ENCODE measurements at places on chromosomes 5 and 9. TPM values are rescaled to one million over a fixed set of nuclear protein-coding genes. Genes with fewer than 3 reads are reported as not detected.

DNA sequence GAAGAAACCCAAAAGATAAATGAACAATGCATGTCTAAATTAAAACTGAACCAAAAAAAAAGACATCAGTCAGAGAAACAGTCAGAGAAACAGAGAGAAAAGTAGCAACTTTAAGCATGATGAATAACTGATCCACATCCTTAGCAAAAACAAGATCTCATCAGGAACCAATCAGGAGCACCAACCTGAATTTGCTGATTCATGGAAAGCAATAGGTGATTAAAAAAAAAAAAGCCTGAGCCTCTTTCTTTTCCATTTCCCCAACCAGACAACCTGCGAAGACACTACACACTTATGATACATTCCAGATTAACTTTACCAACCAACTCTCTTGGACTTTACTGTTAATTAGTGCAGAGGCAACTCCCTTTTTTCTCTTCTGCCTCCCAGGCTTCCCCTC lies 112.7 kb upstream of the TAS2R1 start:
- no peak for DNase-seq

DNA sequence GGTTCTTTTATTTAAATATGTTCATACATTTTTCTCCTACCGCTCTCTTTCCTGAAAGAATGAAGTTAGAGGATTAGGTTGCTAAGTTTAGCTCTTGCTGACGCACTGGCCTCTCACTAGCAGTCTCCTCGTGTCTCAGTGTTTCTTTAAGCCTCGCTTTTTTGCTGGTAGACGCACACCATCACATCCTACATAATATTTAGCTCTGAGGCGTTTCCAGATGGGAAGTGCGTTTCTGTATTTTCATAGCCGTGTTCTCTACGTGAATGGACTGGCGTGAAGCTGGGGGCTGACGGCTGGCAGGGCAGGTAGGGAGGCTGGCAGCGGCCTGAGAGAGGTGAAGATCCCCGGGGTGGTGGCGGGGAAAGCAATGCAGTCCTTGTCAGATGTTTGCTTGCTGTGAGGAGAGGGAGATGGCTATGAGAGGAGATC lies 79.2 kb upstream of the SPRY4 start:
- DNase-seq, result no peak

- DNase-seq, result no peak
Observed at GRCh38 chr5:67333171-67333570, 136.6 kb upstream of the CD180 start.

- DNase-seq, result peak; percentile 27
Observed at GRCh38 chr9:21856301-21857094, 54.1 kb downstream of the MTAP start.

DNA sequence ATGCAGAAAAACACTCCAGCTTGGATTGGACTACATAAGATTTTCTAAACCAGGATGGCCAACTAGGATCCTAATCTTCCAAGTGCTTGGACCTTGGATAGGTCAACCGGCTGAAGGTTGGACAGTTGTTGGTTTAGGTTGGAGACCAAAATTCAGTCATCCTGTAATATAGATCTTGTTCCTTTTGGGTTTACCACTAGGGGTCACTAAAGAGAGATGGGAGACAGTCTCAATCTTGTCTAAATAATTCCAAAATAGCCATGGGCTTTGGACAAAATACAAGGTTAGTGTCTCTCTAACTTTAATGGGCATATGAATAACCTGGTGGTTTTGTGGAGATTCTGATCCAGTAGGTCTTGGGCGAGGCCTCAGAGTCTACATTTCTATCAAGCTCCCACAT lies 148.7 kb upstream of the ERCC6L2 start:
- peak; percentile 56 for DNase-seq

GRCh38 chr5:110590187-110590586 lies 136.3 kb downstream of the TMEM232 start:
- DNase-seq, result peak; percentile 35

- DNase-seq, result peak; percentile 85
Observed at GRCh38 chr9:5509573-5509972, 758 bp upstream of the PDCD1LG2 start.

GRCh38 chr5:157917491-157917890 lies 58.5 kb upstream of the CLINT1 start:
- no peak for DNase-seq

DNA sequence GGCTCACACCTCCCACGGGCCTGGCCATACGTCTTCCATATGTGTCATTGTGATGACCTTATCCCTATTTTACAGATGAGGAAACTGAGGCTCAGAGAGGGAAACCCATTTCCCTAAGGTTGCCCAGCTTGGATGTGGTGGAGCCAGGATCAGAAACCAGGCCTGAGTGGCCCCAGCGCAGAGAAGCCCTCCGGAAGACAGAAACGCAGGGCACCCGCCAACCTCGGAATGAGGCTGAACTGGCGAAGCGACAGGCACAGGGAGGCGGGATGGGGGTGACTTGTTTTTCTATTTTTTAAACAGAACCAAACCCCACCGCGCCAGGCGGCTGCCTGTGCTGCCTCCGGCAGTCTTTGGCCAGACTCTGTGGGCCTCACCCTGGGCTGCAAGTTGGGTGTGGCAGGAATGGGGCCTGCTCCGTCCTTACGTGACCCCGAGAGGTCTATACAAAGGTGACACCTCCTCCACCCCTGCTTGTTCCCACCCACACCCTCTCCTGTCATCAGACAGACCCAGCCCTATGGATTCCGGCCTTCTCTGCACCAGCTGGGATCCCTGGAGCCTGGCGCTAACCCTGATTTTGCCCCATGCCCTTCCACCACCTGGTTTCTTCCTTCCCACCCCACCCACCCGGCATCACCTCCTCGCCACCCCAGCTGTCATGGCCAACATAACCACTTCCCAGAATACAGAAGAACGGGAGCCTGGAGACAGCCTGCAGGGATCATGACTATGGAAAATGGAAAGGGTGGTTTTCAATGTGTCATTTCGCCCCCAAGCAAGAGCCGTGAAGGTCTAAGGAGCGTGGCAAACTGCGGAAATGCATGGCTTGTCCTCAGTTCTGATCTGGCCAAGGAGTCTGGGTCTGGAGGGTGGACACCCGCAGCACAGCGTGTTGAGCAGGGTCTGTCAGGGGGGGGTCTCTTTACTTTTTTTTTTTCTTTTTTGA lies 23.6 kb downstream of the PLPP7 start:
- DNase-seq, result no peak

GRCh38 chr5:133336121-133336968 lies 276.0 kb downstream of the FSTL4 start:
- DNase-seq, result no peak

GRCh38 chr5:158756871-158757270 lies 342.8 kb downstream of the EBF1 start:
- no peak for DNase-seq

DNA sequence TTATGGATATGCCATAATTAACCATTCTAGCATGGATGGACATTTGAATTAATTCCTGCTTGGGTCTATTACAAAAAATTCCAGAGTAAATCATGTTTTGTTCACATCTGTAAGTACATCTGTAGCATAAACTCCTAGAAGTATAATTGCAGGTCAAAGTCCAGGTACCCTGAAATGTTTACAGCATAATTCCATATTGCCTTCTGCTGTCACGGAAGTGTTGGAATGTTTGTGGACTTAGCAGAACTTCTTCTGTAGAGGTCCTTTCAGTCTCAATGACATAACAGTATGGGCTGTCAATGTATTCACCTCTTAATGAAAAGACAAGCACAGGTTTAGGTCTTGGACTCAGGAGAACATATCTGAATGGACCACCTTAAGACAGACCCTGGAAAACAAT lies 1.8 kb downstream of the FAM240B start:
- no peak for DNase-seq

DNA sequence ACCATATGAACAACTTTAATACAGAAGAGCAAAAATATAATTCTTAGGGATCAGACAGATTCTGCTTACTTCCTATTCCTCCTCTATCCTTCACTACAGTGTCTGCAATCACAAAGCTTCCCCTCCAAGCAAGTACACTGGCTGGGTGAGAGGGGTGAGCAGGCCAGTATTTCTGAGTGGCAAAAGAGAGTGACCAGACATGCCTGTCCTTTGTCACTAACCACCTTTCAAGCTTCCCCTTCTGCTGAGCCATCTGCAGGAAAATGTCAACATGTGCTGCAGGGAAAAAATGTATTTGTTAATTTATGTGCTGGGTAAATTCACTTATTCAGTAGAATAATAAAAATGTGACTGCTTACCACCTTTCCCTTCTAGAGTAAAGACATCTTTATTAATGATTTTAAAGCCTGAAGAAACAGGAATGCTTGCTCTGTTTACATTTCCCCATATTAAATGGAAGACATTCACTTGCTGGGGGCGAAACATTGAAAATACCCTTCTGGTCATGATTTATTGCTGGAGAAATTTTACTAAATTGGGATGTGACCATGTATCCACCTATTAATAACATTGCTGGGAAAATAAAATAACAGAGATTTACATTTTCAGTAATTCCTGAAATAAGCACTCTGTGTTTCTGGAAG lies 84.9 kb downstream of the SPOCK1 start:
- no peak for DNase-seq

DNA sequence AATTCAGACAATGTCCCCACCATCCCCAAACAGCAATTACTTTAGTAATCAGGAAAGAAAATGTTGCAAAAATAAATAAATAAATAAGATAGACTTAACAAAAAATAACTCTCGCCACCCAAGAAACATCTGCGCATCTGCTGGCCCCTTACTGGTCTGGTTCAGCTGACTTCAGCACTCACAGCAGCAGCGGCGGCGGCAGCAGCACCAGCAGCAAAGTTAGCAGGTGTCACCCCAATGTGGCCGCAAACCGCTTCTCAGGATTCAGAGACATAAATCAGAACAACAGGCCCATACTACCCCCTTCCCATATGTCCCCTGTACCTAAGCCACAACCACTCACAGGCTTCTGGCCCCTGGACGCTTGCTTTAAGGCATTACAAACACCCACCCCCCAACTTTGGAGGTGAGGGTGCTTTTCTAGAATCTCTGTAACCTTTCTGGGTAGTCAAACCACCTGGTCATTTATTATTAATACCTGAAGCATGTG lies 593.0 kb downstream of the BNC2 start:
- DNase-seq, result no peak

GRCh38 chr5:154193283-154193682 lies 2.8 kb downstream of the GALNT10 start:
- DNase-seq, result no peak

DNA sequence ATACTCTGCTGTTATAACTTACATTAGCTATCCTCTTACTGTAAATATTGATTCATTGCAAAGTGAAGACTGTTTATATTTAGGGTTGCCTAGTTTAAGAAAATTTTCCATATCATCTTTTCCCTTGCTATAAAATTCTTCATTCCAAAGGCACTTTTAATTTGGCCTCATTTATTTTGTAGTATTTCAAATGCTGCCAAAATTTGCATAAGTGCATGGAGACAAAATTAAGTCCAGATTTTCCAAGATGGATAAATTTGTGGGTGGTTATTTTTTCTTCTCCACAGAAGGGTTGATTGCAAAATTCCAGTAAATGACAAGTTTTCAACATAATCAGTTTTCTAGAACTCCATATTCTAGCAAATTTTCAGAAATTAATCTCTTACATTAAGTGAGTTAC lies 141.5 kb upstream of the MTAP start:
- no peak for DNase-seq

GRCh38 chr5:91848453-91848852 lies 465.3 kb upstream of the ARRDC3 start:
- peak; percentile 78 for DNase-seq

DNA sequence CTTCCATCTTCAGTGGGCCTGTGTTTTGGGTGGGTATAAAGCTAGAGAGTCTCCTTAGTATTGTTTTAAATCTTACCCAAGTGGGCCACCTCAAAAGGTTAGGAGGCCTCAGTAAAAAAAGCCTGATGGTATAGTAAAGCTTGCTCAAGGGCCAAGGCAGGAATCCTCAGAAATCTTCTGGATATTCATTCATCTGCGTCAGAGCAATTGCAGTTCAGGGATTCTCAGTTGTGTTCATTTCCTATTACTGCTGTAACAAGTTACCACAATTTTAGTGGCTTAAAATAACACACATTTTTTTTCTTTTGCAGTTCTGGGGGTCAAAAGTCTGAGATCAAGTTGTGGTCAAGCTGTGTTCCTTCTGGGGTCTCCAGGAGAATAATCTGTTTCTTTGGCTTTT lies 985.5 kb downstream of the TLE4 start:
- no peak for DNase-seq

DNA sequence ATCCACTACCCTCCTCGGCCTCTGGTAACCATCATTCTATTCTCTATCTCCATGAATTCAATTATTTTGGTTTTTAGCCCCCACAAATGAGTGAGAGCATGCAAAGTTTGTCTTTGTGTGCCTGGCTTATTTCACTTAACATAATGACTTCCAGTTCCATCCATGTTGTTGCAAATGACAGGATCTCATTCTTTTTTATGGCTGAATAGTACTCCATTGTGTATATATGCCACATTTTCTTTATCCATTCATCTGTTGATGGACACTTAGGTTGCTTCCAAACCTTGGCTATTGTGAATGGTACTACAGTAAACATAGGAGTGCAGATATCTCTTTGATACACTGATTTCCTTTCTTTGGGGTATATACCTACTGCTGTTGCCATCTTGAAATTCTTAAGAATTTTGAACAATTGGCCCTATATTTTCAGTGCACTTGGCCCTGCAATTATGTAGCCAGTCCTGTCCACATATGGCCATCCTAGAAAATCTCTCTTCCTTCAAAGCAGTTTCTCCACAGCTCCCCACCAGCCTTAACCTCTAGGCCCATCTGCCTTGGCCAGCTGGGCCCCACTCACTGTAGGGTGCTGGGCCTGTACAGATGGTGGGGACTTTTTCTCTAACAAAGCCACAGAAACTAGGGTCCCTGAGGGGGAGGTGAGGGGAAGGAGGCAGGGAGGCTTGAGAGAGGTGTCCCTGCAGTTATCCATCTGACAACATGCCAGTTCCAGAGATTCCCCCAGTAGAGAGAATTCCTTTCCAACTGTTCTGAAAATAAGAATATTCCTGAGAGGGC lies 81.9 kb upstream of the LHFPL2 start:
- DNase-seq, result no peak

- no peak for DNase-seq
Observed at GRCh38 chr9:1938135-1938534, 77.0 kb upstream of the SMARCA2 start.

- DNase-seq, result peak; percentile 22
Observed at GRCh38 chr9:104970271-104970987, 42.5 kb upstream of the ABCA1 start.

- DNase-seq, result peak; percentile 38
Observed at GRCh38 chr5:52989781-52990527, 802 bp downstream of the ITGA2 start.

- DNase-seq, result peak; percentile 8
Observed at GRCh38 chr5:60023255-60023654, 129.7 kb upstream of the PDE4D start.

GRCh38 chr9:123217128-123217654 lies 51.2 kb downstream of the STRBP start:
- no peak for DNase-seq

Gene LPAR1
- 16.4 TPM for total RNA-seq

Gene PPP1R26
- 22.7 TPM for total RNA-seq

Gene CCL19
- not detected for total RNA-seq

Gene SPINK1
- total RNA-seq, result 0.40 TPM

Gene TTF1
- total RNA-seq, result 18.4 TPM

Gene FOXD4L3
- total RNA-seq, result not detected

Gene ELOVL7
- total RNA-seq, result 27.3 TPM

Gene BTNL3
- not detected for total RNA-seq

Gene IRX2
- 6.1 TPM for total RNA-seq

Gene SMIM33
- total RNA-seq, result not detected

Gene PTGDS
- total RNA-seq, result not detected

Gene PRSS3
- total RNA-seq, result 1.6 TPM
